Effector memory CD4-positive, alpha-beta T cell (primary cell): ENCODE measurements at places on chromosomes 13 and 19.

DNA sequence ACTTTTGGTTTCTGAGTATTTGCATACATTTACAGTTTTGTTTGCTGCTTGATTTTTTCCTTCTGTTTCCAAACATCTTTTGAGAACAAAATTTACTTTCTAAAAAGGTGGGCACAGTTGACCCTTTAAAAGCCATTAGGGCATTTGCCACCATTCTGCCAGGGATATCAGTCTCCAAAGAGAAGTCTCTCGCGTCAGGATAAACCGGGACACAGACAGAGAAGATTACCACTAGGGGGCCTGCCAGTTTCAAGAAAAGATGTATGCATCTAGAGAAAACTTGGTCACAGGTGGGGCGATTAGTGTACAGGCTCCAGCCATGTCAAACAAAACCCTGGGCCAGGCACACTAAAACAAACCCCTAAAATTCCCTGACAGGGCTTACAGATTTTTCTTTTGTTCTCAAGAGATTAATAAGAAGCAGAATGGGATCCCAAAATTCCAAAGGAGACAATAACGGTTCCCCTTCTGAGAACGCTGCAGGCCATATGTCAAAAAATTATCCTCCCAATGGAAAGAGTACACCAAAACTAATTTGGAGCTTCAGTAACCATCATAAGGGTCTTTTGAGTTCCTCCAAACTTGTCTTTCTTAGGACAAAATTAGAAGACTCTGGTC is 10.7 kb upstream of the PABPC3 start:
- H3K4me3 ChIP-seq, result no peak overlapping the region
- H3K4me1 ChIP-seq, result no peaks in the 10 kb centered on the region
- no peak overlapping the region for H3K27ac ChIP-seq
- H3K36me3 ChIP-seq, result no peaks in the 10 kb centered on the region
- no peak for DNase-seq
- H3K27me3 ChIP-seq, result no peaks in the 10 kb centered on the region

- no peak overlapping the region for H3K4me3 ChIP-seq
- H3K27me3 ChIP-seq, result no peaks in the 10 kb centered on the region
- H3K36me3 ChIP-seq, result no peaks in the 10 kb centered on the region
- no peak overlapping the region for H3K27ac ChIP-seq
- DNase-seq, result no peak
- no peaks in the 10 kb centered on the region for H3K4me1 ChIP-seq
These were observed 1449.8 kb upstream of the MIR17HG start for GRCh38 chr13:89897681-89898080.

GRCh38 chr19:43589678-43590077 is 6.3 kb downstream of the IRGQ start:
- no peak overlapping the region for H3K4me3 ChIP-seq
- H3K27me3 ChIP-seq, result no peaks in the 10 kb centered on the region
- H3K36me3 ChIP-seq, result peaks cover 16% of the 10 kb centered on the region

DNA sequence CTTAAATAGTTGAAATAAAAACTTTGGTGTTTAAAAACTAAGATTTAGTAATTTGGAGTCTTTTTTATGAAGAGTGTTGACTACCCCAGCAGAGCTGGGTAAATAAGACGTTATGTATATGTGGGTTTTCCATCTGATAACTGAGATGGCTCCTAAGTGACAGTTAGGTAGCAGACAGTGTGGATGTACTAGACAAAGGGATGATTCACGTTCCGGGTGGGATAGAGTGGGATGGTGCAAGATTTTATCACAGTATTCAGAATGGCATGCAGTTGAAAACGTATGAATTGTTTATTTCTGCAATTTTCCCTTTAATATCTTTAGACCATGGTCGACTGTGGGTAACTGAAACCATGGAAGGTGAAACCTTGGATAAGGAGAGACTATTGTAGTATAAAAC is 50.4 kb downstream of the NAA16 start:
- H3K4me3 ChIP-seq, result no peak overlapping the region
- no peak for DNase-seq

GRCh38 chr13:46633416-46633815 is 80.4 kb downstream of the LRCH1 start:
- no peaks in the 10 kb centered on the region for H3K36me3 ChIP-seq
- no peak overlapping the region for H3K27ac ChIP-seq
- peaks cover 6% of the 10 kb centered on the region for H3K4me1 ChIP-seq
- no peak for DNase-seq
- H3K27me3 ChIP-seq, result no peaks in the 10 kb centered on the region
- H3K4me3 ChIP-seq, result no peak overlapping the region

GRCh38 chr19:4815426-4816201 is 15.9 kb downstream of the TICAM1 start:
- peak overlapping the region; percentile 22 for H3K4me3 ChIP-seq
- DNase-seq, result peak; percentile 59
- H3K36me3 ChIP-seq, result peaks cover 18% of the 10 kb centered on the region
- H3K27ac ChIP-seq, result no peak overlapping the region
- peaks cover 7% of the 10 kb centered on the region for H3K4me1 ChIP-seq

- H3K27me3 ChIP-seq, result no peaks in the 10 kb centered on the region
- H3K27ac ChIP-seq, result no peak overlapping the region
These were observed 12.1 kb upstream of the PSMD8 start for GRCh38 chr19:38362076-38362945.

GRCh38 chr13:46894568-46894967 is 2.3 kb downstream of the HTR2A start:
- H3K27me3 ChIP-seq, result peaks cover 20% of the 10 kb centered on the region
- H3K4me3 ChIP-seq, result no peak overlapping the region
- no peaks in the 10 kb centered on the region for H3K36me3 ChIP-seq
- H3K27ac ChIP-seq, result no peak overlapping the region
- H3K4me1 ChIP-seq, result no peaks in the 10 kb centered on the region
